ENCODE measurements at places on chromosomes 12 and 14. TPM values are rescaled to one million over a fixed set of nuclear protein-coding genes. Genes with fewer than 3 reads are reported as not detected.

The MUCL1 gene
- polyA plus RNA-seq, result 0.25 TPM

The KRT72 gene
- polyA plus RNA-seq, result not detected

The MFAP5 gene
- 0.25 TPM for polyA plus RNA-seq

The TAS2R42 gene
- polyA plus RNA-seq, result not detected

The OVCH1 gene
- polyA plus RNA-seq, result 0.78 TPM

The SMOC1 gene
- 1.7 TPM for polyA plus RNA-seq

The LRRC10 gene
- polyA plus RNA-seq, result 0.08 TPM

The DPF3 gene
- 5.3 TPM for polyA plus RNA-seq

The ZNF384 gene
- polyA plus RNA-seq, result 98.0 TPM

The BCL2L2 gene
- polyA plus RNA-seq, result 50.6 TPM

The TAS2R19 gene
- polyA plus RNA-seq, result 1.9 TPM

The COCH gene
- 3.9 TPM for polyA plus RNA-seq

The BAG5 gene
- 35.7 TPM for polyA plus RNA-seq

The RND1 gene
- polyA plus RNA-seq, result 2.4 TPM

Data from left kidney (tissue), 8 donors.